ENCODE measurements at places on chromosomes 4 and X.

GRCh38 chr4:17562157-17562556, 14.8 kb upstream of the LAP3 start:
- no peak for DNase-seq

DNA sequence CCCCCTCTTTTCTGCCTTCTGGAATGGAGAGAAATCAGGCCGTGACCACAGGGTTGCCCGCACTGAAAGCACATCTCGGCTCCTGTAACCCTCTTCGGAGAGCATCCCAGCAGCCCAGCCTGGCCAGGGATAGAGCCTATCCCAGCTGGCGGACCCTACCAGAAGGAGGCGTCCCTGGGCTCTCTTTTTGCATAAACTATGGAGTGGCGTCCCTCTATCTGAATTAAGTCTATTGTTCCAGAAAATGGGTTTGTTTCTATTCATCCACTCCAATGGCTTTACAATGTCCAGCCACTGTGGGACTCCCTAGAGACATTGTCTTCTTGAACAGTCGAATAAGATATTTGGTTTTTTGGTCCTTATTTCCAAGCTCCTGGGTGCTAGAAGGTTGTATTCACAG, 689 bp upstream of the NHSL2 start:
- DNase-seq, result no peak

DNA sequence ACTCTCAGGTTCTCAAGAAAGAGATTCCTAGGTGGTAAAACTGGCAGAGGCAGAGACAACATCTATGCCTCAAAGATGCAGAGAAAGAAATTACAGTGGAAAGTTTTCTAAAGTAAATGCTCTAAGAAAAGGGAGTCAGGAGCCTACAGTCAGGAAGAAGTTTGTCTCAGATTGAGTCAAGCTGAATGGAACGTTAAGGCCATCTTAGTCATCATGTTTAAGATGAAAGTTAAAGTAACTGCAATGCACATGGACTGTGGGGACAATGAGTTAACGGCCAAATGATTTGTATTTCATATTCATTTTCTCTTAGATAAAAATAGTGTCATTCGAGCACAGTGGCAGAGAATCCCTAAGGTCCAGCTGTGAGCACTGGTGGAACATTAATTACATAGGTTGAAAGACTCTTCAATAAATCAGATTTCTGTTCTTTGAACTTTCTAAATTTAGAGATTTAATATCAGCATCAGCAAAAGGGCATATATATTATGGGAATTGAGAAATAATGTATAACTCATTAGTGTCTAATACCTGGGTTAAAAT, 384.6 kb downstream of the DTHD1 start:
- no peak for DNase-seq

- no peak for DNase-seq
Observed at GRCh38 chr4:176646311-176646710, 146.4 kb downstream of the VEGFC start.

GRCh38 chr4:110364911-110365520, 110.9 kb upstream of the ENPEP start:
- DNase-seq, result no peak

- peak; percentile 47 for DNase-seq
Observed at GRCh38 chrX:74293343-74293946, 10.5 kb upstream of the ZCCHC13 start.

- no peak for DNase-seq
Observed at GRCh38 chr4:161881370-161881769, 282.4 kb downstream of the FSTL5 start.

GRCh38 chr4:22063613-22064012, 115.0 kb upstream of the KCNIP4 start:
- DNase-seq, result no peak

DNA sequence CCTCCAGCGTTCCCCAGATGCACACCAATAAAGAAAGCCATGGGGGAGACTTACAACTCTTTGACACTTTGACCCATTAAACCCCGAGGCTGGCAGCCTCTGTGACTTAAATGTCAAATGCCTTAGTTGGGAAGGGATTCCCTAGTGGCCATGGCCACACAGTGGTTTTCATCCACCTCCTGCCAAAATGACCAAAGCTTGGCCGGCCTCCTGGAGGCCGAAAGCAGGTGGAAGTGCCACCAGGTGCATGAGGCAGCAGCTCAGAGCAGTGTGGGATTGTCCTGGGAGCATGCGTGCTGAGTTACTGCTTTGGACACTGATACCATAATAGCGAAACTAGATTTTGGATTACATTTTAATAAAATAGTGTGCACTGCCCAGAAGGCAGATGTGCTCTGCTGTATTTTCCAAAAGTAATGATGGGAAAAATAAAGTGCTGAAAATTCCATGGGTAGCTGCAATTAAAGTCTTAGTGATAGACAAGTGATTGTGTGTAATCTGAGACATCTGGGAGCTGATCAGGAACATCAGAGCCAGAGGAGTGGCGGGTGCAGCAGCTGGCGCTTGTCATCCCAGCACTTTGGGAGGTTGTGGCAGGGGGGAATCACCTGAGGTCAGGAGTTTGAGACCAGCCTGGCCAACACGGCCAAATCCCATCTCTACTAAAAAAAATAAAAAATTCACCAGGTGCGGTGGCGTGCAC, 39.8 kb upstream of the TADA2B start:
- no peak for DNase-seq

DNA sequence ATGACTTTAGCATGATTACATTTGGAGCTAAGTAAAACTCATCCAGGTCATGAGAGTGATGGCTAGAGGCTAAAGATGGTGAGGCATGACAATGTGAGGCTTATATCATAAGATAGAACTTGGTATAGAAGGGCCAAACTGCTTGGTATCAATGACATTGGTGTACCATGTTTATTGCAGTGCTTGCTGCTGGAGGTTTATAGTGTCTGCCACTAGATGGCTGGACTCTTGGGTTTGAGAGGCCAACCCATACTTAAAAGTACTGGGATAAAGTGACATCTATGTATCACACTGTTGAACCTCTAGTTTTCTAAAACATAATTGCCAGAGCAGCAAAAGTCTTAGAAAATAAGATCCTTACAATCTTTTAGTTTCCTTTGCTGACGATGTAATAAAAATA, 83.0 kb upstream of the TACR3 start:
- no peak for DNase-seq

DNA sequence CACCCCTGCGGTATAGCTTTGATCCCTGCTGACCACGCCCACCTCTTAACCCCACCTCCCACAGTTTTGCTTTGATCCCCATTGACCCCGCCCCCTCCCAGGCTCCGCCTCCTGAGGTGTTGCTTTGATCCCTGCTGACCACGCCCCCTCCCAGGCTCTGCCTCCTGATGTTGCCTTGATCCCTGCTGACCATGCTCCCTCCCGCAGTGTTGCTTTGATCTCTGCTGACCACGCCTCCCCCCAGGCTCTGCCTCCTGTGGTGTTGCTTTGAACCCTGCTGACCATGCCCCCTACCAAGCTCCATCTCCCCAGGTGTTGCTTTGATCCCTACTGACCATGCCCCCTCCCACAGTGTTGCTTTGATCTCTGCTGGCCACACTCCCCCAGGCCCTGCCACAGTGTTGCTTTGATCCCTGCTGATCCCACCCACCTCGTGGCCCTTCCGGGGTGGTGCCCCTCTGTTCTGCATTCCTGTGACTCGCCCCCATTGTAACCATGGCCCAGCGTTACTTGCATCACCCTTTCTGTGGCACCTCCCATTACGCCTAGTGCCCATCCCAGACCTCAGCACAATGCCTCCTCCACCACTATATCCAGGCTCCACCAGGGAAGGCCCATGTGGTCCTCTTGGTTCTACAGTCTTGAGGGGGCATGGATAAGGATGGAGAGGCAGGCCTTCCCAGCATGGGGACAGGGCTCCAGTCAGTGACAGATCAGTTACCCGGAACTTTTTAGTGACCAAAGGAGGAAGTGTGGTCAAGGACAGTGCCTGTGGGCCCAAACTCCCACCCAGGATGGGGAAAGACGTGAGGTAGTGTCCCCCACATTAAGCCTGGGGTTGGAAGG, 70.8 kb downstream of the ADRA2C start:
- no peak for DNase-seq

DNA sequence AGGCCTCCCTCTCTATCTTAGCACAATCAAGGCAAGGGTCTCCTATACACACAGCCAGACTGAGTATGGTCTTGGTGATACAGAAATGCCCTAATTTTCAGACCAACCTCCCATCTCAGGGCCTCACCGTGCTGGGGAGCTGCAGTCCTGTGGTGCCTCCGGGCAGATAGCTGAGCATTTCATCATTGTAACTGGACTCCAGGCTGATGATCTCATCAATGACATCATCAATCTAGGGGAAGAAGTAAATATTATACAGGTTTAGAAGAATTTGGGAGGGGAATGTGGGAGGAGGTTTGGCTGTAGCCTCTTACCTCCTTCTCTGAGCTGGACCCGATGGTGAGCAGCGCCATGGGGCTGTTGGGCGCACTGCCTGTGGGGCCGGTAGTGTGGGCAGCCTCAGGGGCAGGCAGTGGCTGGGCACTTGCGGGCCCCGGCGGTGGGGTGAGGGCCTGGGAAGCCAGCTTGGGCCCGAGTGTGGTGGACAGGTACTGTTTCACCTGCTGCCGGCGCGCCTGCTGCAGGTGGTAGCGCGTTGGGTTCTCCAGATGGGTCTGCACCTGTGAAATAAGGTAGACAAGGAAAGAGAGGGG, 5.2 kb downstream of the TFE3 start:
- DNase-seq, result no peak

- DNase-seq, result no peak
Observed at GRCh38 chrX:13220916-13221315, 98.9 kb downstream of the ATXN3L start.

GRCh38 chrX:109839694-109840567, 106.9 kb upstream of the ACSL4 start:
- DNase-seq, result no peak

GRCh38 chrX:135477576-135477975, 42.9 kb upstream of the INTS6L start:
- DNase-seq, result peak; percentile 60

GRCh38 chrX:55815546-55815945, 98.0 kb downstream of the RRAGB start:
- no peak for DNase-seq

- no peak for DNase-seq
Observed at GRCh38 chr4:81003597-81004111, 26.9 kb upstream of the BMP3 start.

GRCh38 chr4:7929118-7929951, 10.3 kb downstream of the AFAP1 start:
- no peak for DNase-seq

GRCh38 chr4:107757864-107758476, 37.9 kb upstream of the PAPSS1 start:
- peak; percentile 46 for DNase-seq

- DNase-seq, result no peak
Observed at GRCh38 chr4:128768373-128768996, 41.0 kb upstream of the JADE1 start.

GRCh38 chr4:681736-682451, 7.1 kb downstream of the SLC49A3 start:
- DNase-seq, result no peak

DNA sequence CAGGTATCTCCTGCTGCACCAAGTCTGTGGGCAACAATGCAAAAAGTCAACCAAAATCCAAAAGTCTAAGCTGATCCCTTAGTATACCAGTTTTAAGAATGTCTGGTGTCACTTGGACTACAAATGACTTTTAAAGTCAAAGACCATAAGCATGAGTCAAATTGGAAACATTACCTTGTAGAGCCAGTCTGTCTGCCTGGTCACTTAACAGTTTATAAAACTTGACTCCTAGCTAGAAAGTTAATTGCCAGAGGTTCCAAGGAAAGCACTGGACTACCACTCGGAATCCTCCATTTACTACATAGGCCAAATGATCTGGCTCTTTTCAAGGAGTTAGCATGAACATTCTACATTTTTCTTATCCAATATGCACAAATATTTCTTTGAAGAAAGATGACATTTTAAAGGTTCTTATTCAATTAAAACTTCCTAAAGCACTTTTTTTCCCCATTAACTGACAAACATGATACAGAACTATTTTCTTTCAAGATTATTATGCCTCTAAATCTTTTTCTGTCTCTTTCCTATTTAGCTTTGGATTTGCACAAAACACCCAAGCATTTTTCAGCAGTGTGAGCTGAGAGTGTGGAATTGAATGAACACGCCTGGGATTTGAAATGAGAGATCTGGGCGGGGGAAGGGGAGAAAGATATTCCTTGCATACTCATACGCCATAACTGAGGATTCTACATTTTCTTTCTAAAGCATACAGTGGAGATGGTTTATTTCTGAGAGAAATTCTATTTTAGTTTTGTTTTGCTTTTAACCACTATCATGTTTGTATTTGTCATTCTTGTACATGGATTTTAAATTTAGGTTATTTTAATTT, 188.4 kb downstream of the SHROOM3 start:
- DNase-seq, result no peak

- DNase-seq, result no peak
Observed at GRCh38 chr4:78749258-78749971, 26.7 kb upstream of the BMP2K start.

DNA sequence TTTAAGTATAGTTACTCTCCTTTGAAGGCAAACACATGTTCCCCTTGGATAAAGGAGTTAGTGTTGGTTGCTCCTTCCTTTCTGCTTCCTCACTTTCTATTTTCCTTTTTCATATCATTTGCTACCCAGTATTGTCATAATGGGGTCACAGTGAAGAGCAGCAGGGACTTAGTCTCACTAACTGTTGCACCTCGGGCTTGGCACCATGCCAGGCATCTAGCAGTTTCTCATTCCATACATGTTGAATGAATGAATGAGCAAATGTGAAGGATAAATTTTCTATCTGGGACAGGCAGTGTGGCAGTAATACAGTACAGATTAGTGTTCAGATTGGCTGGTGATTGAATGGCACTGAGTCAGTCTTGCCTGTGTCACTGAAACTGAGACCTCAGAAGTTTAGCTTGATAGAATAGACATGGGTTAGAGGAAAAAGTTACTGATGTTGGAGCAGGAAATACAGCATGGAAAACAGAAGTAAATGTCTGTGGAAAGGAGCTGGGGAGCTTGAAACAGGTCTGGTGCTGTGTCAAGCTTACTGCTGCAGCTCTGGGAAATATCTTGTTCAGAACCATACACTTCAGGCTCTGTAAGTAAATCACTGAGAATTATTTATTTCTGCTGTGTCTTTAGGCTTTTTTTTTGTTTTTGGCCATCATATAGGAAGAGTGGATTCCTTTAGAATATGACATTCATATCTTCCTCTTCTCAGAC, 55.8 kb upstream of the PITX2 start:
- DNase-seq, result no peak

DNA sequence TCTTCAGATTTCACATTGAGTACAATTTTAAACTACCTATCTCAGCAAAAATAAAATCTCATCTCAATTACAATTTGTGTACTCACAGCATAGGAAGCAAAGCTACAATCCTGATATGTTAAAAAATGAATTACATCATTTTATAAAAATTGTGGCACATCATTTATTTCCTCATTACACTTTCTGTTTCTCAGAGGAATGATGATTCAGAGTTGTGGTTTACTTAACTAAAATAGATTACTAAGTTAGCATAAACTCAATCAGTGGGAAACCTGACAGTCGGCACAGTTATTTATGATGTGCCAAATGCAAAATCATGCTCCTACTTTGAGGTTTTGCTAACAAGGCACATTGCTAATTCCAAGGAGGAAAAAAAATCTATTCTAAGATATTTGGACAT, 325.0 kb downstream of the FBXO8 start:
- no peak for DNase-seq

All from kidney capillary endothelial cell (primary cell).